ENCODE measurements at places on chromosomes 6 and 20. TPM values are rescaled to one million over a fixed set of nuclear protein-coding genes. Genes with fewer than 3 reads are reported as not detected.

Gene ULBP1
- total RNA-seq: 0.20 TPM

Gene PCNA
- total RNA-seq: 29.3 TPM

Gene MMP24
- total RNA-seq: 0.15 TPM

Gene C6orf163
- 2.4 TPM for total RNA-seq

Gene TMEM74B
- not detected for total RNA-seq

Gene ZDHHC14
- 3.6 TPM for total RNA-seq

Gene TSHZ2
- 30.7 TPM for total RNA-seq

Gene PTK6
- 0.80 TPM for total RNA-seq

Gene ISM1
- 3.2 TPM for total RNA-seq

Gene LTB
- total RNA-seq: 891 TPM

Gene CLIC5
- 10.1 TPM for total RNA-seq

Gene ANKRD66
- not detected for total RNA-seq

Gene PEX3
- total RNA-seq: 10.2 TPM
